ENCODE measurements at places on chromosomes 6 and 20.
A peak's percentile ranks its signal among the peaks of the same experiment; 100 is the strongest.

DNA sequence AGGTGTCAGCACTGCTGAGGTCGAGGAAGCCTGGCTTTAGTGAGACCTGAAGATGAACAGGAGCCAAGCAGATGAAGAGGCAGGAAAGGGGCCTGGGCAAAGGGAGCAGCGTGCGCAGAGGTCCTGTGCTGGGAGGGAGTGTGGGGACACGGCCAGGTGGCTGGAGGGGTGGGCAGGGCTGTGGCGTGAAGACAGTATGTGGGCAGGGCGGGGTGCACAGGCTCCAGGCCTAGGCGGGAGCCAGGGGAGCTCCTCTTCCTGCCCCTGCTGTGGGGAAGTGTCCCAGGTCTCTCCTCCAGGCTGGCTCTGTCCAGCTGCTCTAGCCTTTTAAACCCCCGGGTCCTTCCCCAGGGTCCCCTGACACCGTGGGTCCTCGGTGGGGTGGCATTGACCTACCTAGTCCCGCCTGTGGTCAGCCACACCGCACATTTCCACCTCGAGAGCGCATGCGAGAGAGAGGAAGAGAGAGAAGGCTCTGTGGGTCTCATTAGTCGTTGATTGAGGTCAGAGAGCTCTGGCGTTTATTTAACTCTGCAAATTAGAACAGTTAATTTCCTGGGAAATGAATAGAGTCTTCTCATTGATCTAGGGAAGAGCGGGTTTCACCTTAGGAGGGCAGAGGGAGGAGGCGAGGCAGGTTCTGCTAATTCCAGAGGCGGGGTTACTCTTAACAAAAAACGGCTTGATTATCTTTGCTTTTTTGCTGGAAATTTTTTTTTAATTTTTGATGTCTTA, 68.8 kb downstream of the CDH4 start:
- DNase-seq = no peak

- DNase-seq = no peak
Observed at GRCh38 chr20:22423190-22423832, 161.1 kb downstream of the FOXA2 start.

- DNase-seq = no peak
Observed at GRCh38 chr6:29992807-29993206, 50.5 kb downstream of the HLA-A start.

GRCh38 chr20:48697845-48698491, 129.8 kb downstream of the PREX1 start:
- peak; percentile 83 for DNase-seq

GRCh38 chr6:85470023-85470410, 20.1 kb downstream of the NT5E start:
- DNase-seq = no peak

DNA sequence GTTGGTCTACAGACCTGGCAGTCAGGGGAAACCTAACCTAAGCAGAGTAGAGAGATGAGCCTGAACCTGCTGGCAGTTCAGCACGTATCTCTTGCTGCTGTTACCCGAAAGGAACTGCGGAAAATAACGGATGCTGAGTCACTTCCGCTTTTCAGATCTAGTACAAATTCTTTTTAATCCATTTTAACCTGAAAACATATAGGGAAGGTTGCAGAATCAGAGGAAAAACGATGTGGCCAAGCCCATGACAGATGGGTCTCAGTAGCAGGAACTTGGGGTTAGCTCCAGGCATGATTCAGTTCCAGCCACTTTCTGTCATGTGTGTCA, 351.9 kb upstream of the PRND start:
- DNase-seq = no peak

DNA sequence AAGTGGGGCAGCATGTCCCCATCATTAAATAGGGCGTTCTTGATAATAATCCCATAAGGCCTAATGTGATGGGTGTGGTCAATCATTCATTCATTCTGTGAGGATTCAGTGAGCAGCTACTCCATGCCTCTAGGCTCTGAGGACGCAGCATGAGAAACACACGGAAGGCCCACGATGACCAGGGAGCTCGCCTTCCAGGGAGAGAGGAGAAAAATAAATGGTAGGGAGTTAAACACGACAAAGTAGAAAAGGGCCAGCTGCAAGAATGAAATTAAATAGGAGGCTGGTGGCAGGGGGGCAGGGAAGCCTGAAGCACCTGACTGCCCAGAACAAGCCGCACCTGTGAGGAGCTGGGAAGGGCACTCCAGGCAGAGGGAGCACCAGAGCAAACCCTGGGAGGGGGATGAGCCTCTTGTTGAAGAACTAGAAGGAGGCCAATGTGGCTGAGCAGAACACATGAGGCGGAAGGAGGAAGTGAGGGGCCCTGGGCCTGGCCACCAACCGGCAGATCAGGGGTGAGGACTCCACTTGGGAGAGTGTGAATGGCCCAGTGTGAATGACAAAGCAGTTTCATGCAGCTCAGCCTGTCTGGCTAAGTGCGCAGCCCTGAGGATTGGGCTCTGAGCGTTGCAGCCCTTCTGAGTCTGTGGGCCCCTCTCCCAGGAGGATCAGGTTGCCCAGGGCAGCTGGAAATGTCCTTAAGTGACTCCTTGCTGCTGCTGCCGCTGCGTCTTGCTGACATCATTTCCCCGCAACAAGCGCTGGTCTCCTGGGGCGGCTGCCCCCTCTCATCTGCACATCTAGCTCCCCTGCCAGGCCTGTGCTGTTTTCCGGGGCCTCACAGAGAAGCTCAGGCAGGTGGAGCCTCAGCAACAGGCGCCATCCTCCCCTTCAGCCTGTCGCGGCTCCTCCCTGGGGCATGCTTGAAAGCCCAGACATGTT, 99.9 kb downstream of the CDH26 start:
- peak; percentile 77 for DNase-seq

GRCh38 chr6:50724381-50725124, 11.2 kb downstream of the TFAP2D start:
- no peak for DNase-seq

DNA sequence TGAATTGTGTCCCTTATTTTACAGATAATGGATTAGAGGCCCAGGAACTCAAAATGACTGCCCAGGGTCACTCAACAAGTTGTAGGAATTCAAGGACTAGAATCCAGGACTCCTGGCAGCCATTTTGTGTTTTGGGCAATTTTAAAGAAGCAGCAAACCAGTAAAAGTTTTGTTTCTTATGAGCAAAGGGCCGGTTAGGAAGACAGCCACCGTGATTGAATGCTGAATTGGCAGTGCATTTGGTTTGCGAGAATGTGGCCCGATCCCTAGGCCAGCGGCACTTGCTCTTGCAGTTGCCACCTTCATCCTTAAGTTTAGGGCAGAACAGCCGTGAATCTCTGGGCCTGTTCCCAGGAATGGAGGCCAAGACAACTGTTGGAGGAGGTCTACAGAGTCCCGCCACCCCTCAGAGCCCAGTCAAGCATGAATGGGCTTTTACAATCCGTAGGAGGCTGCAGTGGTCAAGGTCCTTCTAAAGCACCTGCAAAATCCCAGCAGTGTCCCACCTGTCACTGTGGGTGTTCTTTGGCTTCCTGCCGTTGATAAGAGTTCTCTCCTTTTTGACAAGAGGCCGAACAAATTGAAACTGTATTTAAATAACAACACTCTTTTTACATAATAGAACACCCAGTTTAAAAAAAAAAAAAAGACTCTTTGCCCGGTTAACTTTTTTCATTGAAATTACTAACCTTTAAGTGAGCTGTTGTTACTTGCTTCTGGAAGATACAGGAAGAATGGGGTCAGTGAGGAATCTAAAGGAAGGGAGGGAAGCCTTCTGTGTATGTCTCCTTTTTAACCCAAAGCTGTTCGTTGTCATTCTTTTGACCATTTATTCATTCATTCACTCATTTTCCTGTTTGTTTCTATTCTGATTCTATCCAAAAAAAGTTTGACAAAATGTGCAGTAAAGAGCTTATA, 68.7 kb downstream of the PHACTR2 start:
- DNase-seq = no peak

- no peak for DNase-seq
Observed at GRCh38 chr20:59314997-59315396, 14.6 kb downstream of the EDN3 start.

DNA sequence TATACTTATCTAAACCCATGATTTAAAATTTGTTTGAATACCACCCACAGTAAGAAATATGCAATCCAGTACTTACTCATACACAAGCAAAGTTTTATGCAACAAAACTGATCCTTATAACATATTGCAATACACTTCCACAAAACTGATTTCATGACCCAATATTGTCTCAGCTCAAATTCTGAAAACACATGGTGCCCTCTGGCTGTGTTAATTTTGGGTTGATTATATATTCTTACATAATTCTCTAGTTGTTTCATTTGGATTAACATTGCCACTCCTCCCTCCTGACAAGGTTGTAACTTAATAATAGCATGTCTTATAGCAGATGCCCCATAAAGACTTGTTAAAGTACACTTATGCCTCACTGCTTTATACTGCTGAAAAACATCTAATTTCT, 73.0 kb upstream of the TULP1 start:
- no peak for DNase-seq

DNA sequence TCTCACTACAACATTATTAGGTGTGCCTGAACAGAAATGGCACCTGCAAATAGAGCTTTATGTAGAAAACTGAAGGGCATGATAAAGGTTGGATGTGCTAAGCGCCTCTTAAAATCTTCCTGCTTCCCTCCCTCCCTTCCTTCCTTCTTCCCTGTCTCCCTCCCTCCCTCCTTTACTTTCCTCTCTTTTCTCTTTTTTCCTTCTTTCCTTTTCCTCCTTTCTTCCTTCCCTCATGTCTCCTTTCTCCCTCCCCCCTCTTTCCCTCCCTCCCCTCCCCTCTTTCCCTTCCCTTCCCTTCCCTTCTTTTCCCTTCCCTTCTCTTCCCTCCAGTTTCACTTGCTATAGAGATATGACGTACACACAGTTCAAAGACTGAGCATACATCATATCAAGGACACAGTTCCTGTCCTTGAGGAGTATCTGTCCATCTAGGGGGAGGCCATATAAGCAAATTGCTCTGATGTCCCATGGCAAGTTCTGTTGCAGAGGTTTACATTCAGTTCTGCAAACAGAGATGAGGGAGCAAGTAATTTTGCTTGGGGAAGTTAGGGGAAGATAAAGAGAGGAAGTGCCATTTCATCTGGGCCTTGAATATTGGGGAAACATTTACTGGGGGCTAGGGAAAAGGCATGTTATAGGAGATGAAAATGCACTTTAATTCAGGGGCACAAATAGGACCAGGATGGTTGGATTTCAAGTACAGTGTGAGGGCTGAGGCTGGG, 79.0 kb upstream of the EEF1E1 start:
- no peak for DNase-seq

DNA sequence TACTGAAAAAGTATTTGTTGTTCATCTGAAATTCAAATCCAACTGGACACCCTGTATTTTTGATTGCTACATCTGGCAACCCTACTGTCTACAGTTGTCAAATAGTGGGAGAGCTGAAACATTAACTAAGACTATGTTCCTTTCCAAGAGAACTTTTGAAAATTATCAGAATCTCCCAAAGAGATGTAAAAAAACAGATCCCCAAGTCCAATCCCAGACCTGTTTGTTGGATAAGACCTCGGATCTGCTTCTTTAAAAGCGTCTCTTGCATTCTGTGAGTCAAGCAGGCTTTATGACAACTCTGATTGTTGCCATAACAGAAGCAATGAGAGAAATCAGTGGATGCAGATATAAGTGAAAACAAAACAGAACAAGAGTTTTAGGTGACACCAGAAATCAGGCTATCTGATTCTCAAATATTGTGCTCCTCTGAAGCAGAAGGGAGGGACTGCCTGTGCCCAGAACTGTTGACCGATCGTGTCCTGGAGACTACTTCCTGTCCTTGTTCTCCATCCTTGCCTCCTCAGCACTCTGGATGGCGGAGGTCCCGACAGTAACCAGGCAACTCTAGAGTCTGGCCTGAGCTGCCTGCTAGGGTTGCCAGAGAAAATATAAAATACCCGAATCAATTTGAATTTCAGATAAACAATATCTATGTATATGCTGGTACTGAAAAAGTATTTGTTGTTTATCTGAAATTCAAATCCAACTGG, 853.8 kb downstream of the MAFB start:
- no peak for DNase-seq

DNA sequence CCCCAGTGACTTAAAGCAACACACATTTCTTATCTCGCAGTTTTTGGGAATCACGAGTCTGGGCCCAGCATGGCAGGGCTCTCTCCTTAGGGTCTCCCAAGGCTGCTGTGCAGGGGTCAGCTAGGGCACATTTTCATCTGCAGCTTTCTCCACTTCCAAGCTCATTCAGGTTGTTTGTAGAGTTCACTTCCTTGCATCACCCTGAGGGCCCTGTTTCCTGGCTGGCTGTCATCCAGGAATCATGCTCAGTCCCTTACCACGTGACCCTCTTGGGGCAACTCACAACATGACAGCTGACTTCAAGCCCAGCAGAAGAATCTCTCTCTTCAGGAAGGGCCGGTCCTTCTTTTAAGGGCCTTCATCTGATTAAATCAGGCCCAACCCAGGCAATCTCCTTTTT, 21.3 kb downstream of the SNAP25 start:
- no peak for DNase-seq

- no peak for DNase-seq
Observed at GRCh38 chr20:4060856-4061695, 45.7 kb upstream of the RNF24 start.

DNA sequence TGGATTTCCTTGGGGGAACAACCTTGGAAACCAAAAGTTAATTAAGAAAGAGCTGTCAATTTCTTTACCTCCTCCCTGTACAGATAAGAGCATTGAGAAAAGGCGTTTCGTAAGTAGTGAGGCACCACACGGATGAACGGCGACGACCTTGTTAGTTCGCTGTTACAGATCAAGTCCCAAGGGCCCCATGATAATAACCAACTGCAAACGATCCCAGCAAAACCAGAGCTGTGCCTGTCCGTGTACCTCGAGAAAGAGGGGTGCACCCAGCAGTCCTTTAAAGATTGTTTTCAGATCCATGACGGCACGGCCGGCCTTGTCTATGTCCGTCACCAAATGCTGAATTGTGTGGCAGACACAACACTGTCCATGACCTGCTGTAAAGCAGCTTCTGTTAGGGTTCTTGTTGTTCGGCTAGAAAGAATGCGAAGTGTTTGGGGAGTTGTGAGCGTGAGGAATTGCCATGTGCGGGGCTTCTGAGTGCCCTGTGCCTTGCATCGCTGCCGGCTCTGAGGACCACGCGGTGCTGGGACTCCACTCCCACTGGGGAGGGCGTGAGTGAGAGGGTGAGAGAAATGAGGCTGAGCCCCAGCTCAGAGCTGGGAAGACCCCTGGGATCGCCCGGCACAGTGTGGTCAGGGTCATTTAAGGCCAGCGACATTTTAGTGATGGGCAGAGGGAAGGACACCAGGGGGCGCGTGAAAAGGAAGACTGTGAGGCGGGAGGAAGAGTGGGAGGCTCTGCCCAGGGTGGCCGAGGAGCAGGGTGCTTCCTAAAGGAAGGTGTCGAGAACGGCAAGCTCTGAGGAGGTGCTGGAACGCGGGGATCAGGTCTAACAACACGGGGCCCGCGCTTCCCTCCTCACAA, 136.8 kb upstream of the RPS6KA2 start:
- DNase-seq = no peak

- no peak for DNase-seq
Observed at GRCh38 chr6:37056112-37056403, 50.6 kb downstream of the FGD2 start.

- DNase-seq = no peak
Observed at GRCh38 chr6:134632024-134632423, 314.1 kb upstream of the SGK1 start.

GRCh38 chr6:27188061-27188884, 59.2 kb upstream of the PRSS16 start:
- no peak for DNase-seq

- no peak for DNase-seq
Observed at GRCh38 chr6:106290954-106291353, 34.6 kb downstream of the ATG5 start.

- DNase-seq = peak; percentile 92
Observed at GRCh38 chr6:39083231-39083634, 31.8 kb downstream of the SAYSD1 start.

- no peak for DNase-seq
Observed at GRCh38 chr6:155309150-155309549, 5.1 kb downstream of the TFB1M start.

GRCh38 chr6:157187182-157188083, 135.9 kb downstream of the TMEM242 start:
- peak; percentile 94 for DNase-seq

Measured in NCI-H1092 (cell line).